Esophagus mucosa (tissue), 1 donor: ENCODE measurements at places on chromosomes 2 and 18. TPM values are rescaled to one million over a fixed set of nuclear protein-coding genes. Genes with fewer than 3 reads are reported as not detected.

GRCh38 chr2:42744545-42745082 is 19.3 kb downstream of the OXER1 start:
- ATAC-seq, result no peak

GRCh38 chr2:9292426-9292825 is 85.8 kb downstream of the ASAP2 start:
- ATAC-seq, result no peak

GAREM2 gene
- total RNA-seq, result 0.68 TPM

IL36RN gene
- total RNA-seq, result 64.1 TPM

GKN1 gene
- total RNA-seq, result not detected

HOXD10 gene
- total RNA-seq, result 0.24 TPM
